DMS53 (cell line): ENCODE measurements at places on chromosomes 16 and 17.

- no peak for DNase-seq
Observed at GRCh38 chr17:67041531-67041930, 2.8 kb upstream of the CACNG1 start.

DNA sequence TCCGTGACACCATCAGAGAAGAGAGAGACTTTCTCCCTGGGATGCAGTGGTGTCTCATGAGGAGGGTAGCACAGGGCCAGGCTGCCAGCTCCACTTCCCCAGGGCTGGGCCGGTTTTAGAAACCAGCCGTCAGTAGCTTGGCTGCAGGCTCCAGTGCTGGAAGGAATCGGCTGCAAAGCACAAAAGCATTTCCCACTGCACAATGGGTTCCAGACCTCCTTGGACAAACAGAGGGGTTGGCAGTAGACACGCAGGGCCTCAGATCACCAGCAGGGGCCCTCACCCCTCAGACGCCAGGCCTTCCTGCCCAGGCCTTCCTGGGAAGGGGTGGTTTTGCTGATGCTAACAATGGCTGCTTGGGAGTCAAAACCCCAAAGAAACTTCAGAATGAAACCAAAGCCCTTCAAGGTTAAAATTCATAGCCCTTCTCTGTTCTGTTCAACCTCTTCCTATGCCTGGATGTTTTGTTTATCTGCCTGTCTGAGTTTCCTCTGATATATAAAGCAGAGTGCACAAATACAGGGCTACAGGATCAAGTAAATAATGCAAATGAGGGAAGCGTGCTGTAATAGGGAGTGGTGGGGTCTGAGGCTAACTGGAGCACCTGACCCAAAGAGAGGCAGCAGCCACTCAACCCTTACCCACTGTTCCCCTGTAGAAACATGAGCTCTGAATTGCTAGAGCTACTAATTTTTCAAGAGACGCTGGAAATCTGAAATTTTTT, 26.2 kb downstream of the TEKT5 start:
- DNase-seq, result peak; percentile 62

DNA sequence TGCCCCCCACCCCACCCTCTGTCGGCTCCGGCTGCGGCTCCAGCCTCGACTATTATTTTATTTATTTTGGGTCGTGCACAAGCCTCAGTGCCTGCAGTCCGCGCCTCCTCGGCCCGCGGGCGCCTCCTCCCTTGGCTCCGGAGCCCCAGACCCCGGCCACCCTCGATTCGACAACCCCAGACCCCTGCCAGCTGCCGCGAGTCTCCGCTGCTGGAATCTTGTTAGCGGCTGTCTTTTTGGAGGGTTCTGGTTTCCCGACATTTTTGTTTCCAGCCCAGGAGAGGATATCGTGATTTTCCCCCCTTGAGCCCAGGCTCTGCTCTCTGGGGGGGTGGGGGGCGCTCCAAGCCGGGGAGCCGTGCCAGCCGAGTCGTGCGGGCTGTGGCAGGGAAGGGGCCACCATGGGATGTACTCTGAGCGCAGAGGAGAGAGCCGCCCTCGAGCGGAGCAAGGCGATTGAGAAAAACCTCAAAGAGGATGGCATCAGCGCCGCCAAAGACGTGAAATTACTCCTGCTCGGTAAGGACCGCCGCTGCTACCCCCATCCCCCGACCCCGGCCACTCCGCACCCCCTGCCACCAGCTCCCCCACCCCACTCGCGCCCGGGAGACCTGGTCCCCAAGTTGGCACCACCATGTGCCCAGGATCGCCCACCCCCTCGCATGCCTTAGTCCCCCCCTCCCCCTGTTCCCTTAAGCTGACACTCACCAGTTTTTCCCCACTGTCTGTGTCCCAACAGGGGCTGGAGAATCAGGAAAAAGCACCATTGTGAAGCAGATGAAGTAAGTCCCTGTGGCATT, 746 bp downstream of the GNAO1 start:
- peak; percentile 59 for DNase-seq

DNA sequence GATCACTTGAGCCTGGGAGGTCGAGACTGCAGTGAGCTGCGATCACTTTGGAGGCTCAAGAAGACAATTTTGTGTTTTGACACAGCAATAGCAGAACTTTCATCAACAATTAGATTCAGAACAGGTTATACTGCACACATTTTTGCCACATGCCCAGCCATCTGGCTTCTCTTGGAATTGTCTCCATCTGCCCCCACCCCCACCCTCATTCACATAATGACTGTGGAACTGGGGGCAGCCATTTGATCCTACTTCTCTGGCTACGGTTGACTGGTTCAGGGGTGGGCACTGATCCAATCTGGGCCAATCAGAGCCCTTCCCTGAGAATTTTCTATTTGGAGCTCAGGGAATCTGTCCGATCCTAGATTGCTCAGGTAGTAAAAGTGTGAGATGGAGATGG, 14.0 kb downstream of the TMEM92 start:
- DNase-seq, result no peak

GRCh38 chr17:45003877-45004276, 35.8 kb upstream of the C1QL1 start:
- no peak for DNase-seq

DNA sequence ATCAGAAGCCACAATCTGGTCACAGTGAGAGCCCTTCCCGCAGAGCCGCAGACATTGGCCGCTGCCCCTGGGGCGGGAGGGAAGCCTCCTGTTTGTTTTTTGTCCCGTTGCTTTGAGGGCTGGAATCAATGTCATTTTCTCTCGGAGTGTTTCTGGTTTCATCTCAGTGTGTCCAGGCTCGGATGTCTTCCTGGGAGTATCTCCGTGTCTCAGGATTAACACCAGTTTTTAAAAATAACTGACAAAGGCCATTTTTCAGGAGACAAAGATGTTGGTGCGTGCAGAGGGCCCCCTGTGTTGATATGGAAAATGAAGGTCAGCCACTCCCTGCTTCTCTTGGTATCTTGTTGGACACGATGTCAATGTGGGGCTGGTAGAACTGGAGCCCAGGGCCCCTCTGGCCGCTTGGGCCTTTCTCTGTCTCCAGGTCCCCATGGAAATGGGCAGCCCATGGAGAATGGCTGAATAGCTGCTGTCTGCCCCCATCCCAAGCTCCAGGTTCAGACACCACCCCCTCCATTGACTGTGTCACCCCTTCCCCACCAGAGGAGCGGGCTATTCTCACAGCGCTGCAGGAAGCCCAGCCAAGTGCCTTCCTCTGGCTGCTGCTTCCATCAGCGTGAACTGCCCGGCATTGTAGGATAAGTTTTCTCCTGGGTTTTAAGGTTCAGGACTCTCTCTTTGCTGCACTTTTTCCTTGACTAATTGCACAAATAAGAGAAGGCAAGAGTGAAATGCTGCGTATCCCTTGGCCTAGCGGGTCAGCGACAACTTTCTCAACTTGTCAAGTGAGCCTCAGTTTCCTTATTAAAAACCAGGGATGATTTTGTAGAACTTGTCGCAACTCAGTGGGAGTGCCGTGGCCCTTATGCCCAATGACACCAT, 72.2 kb upstream of the METTL9 start:
- DNase-seq, result no peak

- peak; percentile 51 for DNase-seq
Observed at GRCh38 chr16:1287982-1288670, 21.3 kb upstream of the UBE2I start.

- peak; percentile 3 for DNase-seq
Observed at GRCh38 chr16:10562361-10562899, 18.0 kb downstream of the EMP2 start.

- DNase-seq, result peak; percentile 67
Observed at GRCh38 chr16:9151074-9151473, 59.6 kb downstream of the HAPSTR1 start.

GRCh38 chr17:82388223-82388921, 16.8 kb downstream of the UTS2R start:
- DNase-seq, result peak; percentile 82

DNA sequence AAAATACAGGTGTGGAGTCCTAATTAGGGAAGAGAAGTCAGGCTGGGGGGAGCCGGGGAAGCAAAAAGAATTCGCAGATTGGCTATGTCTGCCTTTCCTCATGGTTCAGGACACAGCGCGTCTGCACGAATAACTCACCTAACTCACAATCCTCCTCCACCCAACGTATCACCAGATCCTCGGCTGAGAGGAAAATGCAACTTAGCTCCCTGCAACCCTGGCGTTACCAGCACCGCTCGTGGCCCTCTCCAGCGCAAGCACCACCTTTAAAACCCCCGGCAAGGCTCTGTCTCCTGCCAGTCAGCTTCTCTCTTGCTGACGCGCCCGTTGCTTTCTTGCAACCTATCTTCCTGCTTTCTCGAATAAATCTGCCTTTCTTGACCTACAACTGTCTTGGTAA, 49.8 kb upstream of the METRNL start:
- no peak for DNase-seq

DNA sequence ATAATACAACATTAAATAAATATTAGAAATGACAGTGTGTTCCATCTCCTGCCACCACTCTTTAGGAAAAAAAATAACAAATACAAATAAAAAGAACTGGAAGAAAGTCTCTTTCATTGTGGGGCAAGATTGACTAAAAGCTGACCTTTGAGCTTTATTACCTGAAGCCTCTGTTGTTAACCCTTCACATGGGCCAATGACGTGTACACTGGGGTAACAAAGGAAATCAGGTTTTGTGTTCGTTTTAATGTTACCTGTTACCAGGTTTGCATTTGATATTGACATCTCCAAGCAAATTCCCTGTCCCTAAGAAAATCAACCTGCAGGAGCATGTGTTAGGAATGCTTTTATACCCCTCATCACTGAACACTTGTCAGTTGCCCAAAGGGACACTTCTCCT, 39.0 kb downstream of the NLK start:
- no peak for DNase-seq

- DNase-seq, result peak; percentile 18
Observed at GRCh38 chr17:39225959-39226683, 376 bp upstream of the STAC2 start.
